ENCODE measurements at places on chromosomes 2 and 18.
A peak's percentile ranks its signal among the peaks of the same experiment; 100 is the strongest.

- DNase-seq, result no peak
These were observed 363.1 kb downstream of the NBAS start for GRCh38 chr2:15198051-15198450.

DNA sequence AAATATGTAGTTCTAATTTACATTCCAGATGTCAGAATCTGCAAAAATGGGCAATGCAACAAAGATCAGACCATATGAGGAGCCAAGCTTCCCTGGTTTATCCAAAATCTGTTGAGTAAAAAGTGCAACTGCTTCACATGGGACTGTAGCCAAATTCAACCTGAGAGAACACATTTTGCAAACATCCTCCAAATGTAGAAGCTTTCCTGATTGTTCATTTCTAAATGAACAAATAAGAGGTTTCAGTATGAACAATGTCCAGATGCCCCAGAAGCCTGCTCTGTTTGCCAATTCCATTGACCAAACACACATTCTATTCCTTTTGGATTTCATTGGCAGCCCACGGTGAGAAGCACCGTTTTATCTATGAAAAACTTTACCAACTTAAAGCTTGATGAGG lies 117.9 kb upstream of the OSR1 start:
- DNase-seq, result no peak

DNA sequence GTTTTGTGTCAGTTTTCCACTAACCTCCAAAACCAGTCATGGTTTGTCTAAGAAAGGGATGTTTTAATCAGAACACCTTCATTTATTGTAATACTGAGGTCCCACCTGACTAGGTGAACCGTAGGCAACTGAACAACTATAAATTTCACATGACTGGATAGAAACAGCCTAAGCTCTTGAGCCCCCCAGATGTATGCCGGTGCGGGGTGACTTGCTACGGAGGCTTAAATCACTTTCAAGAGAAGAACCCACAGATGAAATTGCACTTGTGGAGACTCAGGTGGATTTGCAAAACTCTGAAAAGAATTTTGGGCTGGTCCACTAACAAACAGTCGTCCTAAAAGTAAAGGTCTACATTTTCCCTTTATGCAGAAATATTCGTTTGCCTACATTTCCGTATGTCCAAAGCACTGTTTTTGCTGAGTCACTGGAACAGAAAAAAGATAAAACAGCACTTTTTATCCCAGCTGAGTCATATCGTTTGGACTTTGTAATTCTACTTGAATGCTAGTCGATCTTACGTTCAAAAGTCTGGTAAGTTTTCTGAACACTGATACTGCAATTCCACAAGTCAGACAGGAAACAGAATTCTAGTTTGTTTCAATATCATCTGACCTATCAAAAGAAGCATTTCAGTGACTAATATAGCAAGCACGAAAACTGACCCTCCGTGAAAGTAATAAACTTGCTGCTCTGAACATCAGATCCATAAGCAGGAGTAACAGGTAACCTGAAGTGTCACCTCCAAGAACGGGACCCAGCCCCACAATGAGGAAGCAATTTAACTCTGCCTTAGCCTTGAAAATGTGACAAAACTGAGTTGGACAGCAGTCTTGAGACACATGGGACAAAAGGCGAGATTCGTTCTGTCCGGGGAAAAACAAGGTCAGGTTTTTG lies 18.1 kb downstream of the ZNF516 start:
- DNase-seq, result no peak

DNA sequence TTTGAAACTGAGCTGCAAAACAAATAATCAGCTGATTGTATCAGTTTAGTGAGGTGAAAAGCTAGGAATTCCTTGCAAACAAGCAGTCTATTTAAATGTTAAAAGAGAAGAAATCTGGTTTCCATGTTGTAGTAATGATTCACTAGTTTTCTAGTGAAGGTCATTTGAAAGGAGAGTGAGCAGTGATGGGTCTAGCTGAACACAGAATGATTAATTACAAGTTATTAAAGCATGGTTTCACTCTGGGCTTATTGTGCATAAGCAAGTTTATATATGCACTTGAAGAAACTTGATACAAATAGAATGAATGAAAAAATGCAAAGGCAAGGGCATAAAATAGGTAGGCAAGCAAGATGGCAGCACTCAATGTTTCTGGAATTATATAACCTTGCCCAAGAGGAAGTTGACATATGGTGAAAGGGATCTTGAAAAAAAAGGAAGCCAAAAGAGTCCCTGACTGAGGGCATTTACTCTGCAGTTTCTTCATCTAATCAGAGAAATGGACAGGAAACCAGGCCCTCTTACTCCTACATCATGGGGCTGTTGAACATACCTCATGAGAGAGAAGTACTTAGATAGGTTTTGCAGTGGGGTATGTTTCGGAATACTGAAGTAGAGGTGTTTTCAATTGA lies 53.2 kb downstream of the PLCL1 start:
- DNase-seq, result no peak

GRCh38 chr2:15584316-15584715 lies 7.4 kb upstream of the DDX1 start:
- DNase-seq, result no peak

DNA sequence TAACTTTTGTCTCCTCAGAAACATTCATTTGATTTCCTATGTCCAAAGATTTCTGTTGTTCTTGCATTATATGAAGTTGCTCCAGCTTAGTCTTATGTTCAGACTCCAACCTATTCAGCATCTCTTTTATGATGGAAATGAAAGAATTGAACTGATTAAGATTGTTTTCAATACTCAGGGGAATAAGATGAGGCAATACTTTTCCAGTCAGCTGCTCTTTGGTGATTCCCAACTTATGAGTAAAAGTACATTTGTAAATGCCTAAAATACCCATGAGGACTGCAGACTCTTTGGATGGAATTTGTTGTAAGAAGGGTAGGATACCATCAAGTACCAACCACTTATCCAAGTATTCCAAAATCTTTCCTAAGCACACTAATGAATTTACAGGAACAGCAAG lies 39.8 kb downstream of the TRAK2 start:
- no peak for DNase-seq

GRCh38 chr18:10878703-10879102 lies 270.7 kb downstream of the PIEZO2 start:
- no peak for DNase-seq

DNA sequence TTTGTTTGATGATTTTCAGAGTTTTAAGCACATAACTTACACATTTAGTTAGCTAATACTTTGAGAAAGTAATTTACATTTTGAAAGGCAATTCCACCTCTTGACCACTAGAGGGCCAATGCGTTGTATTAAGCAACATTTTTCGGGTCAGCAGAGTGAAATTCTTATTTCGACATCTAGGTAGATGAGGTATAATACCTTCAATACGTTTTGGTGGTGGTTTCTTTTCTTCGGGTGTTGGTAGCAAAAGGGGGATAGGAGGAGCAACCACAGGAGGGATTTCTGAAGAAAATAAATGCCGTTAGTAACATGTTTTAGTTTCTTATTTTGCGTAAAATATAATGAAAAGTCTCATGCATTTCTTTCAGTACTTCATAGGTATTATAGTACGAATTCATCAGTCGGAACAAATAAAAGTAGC lies 106.3 kb downstream of the TTN start:
- DNase-seq, result no peak

- no peak for DNase-seq
These were observed 3.1 kb upstream of the ADGRF3 start for GRCh38 chr2:26349690-26350089.

DNA sequence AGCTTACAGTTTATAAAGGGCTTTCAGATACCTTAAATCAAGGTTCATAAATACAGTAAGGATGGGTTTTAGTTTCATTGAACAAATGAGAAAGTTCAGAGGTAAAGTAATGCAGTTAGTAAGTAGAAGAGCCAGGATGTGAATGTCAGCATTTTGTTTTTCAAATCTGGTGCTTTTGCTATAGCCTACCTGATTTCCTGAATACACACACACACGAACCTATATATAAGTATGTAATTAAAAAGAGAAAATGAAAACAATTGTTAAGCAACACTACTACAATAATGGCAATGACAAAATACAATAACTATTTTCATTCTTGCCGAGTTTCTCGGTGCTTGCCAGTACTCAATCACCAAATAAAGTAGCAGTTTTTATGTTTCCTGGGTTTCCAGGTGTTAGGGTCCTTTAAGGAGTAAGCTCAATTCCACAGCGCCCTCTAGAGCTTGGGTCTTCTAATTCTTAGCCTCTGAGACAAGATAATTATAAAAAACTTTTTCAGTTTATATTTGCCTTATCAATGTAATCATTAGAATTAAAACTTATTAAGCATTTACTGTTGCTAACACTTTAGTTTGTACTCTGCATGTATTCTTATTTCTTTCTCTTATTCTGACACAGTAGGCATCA lies 512.9 kb upstream of the ACVR2A start:
- peak; percentile 2 for DNase-seq

DNA sequence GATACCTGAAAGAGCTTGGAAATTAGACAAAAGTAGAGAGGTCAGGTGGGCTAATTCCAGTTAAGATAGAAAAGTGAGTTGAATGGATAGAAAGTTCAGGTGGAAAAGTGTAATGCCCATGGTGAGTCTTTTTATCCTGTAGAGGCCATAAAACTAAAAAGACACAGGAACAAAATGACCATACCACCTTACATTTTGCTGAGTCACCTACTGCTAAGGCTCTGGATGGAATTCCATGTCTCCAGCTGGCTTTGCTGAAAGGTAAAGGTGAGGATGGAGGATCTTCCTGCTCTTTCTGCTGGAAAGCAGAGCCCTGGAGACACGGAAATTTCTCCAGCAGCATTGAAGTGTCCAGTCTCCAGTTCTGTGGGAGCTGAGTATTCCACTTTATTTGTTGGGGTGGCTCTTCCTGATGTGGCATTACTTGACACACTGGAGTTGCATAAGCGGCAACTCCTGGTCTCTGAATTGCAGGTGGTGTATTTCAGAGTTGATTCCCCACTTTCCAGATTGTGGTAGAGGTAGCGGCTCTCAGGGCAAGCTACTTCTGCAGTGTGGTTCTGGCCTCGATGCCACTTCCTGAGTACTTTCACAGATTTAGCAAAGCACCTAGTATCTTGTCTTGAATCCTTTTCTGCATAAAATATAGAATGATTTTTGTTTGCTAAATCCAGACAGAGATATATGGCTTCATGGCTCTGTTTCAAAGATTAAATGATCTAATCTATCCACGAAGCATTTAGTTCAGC lies 10.7 kb downstream of the IL1RL2 start:
- DNase-seq, result no peak

- DNase-seq, result no peak
These were observed 81.9 kb downstream of the CD226 start for GRCh38 chr18:69865776-69866175.

- no peak for DNase-seq
These were observed 25.4 kb downstream of the SESTD1 start for GRCh38 chr2:179239195-179239594.

- no peak for DNase-seq
These were observed 202.5 kb upstream of the RBMS1 start for GRCh38 chr2:160696087-160696452.

- DNase-seq, result no peak
These were observed 154.8 kb downstream of the COL6A3 start for GRCh38 chr2:237259201-237259600.

DNA sequence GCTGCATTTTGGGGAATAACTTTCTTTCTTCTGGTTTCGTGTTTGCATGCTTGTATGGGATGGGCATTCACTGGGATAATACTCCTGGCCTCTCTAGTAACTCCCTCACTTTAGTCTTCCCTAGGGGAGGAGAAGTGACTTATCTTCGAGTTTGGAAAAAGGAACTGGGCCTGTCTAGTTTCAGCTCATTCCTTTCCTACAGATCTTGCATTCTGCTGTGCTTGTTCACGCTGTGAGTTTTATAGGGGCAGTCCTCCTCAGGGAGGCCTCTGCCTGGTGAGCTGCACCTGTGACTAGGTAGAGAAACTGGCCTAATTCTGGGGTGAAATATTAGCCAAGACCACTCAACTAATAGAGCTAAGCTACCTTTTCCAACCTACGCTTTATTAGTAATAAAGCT lies 50.9 kb downstream of the PHLPP1 start:
- DNase-seq, result no peak

DNA sequence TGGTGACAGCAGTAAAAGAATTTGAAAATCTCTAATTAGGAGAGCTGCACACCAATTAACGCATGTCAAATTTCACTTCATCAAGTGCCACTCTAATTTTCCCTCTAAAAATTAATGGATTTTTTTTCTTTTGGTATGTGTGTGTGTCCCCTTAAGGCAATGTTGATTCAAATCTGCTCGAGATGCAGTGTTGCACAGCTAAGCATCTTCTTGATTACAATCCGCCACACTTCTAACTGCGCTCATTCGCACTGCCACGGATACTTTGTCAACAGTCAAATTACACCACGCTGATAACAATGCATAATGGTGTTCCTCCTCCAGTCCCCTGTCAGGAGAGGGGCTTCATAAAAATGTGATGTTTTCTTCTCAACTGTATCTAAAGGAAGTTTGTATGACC lies 261.4 kb downstream of the MEIS1 start:
- no peak for DNase-seq

DNA sequence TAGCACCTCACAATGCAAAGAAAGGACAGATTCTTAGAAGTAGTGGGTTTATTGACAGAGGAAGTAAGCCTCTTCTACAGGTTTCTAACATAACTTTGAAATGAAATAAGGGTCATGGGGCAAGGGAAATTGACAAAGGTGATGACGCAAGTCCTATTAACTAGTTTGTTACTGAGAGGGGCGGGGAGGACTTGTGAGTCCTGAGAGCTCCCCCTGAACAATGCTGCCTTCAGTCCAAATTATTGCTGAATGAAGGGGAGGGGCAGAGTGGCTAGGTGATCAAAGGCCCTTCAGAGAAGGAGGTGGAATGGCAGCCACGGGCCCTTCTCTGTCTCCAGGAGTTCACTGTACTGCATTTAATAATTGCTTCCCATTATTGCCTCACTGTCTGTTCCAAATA lies 390.0 kb downstream of the MEIS1 start:
- DNase-seq, result no peak

GRCh38 chr2:16746329-16746728 lies 80.7 kb upstream of the CYRIA start:
- DNase-seq, result no peak

- DNase-seq, result no peak
These were observed 123.2 kb downstream of the BIRC6 start for GRCh38 chr2:32479993-32480392.

- DNase-seq, result no peak
These were observed 25.6 kb downstream of the MRPL33 start for GRCh38 chr2:27796791-27797765.

DNA sequence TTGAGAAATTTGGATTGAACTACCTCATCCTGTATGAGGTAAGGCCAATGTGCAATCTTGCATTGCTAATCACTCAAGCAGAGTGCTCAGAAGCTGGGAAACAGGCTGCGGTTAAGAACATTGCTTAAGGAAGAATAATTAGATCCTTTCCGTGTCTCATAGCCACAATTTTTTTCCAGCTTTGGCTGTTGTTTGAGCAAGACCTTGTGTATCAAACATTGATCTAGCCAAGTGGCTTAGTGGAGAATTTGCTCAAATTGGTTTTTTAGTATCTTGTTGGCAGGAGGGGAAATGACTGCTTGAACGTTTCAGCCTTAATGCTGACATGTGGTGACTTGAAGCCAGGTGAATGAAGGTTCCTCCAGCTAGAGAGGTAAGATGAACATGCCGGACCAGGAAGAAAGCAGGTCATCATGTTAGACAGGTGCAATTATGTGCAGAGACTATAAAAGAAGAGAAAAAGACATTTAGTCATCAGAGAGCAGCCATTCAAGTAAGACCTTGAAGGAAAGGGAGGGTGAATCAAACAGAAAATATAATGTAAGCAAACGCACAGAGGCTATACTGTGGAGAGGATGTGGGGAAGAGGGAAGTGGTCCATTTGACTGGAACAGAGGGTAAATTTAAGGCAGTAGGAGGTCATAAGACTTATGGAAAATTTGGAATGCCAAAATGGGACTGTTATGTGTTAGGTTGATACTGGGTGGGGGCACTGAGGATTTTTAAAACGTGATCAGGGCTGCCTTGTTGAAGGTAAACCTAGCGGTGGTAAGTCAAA lies 98.9 kb upstream of the CYP1B1 start:
- DNase-seq, result no peak

GRCh38 chr18:21830532-21830931 lies 89.9 kb downstream of the MIB1 start:
- no peak for DNase-seq
